Naive B cell (primary cell): ENCODE measurements at places on chromosomes 2 and 18. TPM values are rescaled to one million over a fixed set of nuclear protein-coding genes. Genes with fewer than 3 reads are reported as not detected.

DNA sequence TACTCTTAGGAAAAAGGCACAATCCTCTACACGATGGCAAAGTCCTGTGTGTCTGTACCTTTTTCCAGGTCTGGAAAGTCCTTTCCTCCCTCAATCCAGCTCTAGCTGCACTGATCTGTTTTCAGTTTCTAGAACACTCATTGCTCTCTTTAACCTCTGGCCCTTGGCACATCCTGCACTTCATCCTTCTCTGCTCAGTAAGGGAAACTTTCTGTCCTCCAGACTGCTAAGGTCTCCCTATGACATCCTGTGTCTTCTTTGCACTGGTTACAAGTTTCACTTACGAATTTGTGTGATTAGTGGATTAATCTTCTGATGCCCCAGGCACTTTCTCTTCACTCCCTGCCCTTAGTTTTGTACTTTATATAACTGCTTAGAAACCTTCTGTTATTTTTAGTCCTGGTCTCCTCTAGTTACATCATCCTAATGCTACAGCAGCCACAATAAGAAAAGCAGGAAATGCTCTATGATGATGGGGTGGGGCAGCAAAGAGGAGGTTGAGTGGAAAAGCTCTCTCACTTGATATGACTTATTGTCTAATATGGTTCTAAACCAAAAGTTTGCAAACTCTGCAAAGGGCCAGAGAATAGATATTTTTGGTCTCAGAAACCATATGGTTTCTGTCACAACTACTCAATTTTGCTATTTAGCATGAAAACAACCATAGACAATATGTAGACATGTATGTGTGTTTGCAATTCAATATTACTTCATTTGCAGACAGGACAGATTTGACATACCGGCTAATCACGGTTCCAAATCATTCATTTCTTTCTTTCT is 568.2 kb downstream of the THSD7B start:
- no peak for DNase-seq

GRCh38 chr18:73220663-73221062 is 352.9 kb upstream of the NETO1 start:
- no peak for DNase-seq

GRCh38 chr2:109448946-109449788 is 164.6 kb downstream of the SEPTIN10 start:
- DNase-seq, result no peak

GRCh38 chr2:11073251-11073650 is 82.0 kb upstream of the SLC66A3 start:
- DNase-seq, result no peak

- DNase-seq, result no peak
Measured at GRCh38 chr2:163187995-163188655, 349.6 kb upstream of the KCNH7 start.

DNA sequence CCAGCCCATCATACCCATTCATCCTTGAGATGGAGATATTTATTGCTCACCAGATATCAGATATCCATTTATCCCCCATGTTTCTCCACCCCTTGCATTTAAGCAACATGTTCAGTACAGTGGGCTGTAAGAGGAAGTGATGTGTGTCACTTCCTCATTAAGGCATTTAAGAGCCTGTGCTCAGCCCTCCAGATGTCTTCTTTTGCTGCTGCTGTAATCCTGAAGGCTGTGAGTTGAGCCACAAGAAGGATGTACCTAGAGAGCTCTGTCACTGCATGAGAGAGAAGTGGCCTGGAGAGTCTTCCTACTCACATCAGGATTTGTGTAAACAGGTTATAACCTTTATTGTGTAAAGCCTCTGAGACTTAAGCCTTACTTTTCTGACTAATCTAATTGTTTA is 151.8 kb upstream of the UNC80 start:
- peak; percentile 31 for DNase-seq

DNA sequence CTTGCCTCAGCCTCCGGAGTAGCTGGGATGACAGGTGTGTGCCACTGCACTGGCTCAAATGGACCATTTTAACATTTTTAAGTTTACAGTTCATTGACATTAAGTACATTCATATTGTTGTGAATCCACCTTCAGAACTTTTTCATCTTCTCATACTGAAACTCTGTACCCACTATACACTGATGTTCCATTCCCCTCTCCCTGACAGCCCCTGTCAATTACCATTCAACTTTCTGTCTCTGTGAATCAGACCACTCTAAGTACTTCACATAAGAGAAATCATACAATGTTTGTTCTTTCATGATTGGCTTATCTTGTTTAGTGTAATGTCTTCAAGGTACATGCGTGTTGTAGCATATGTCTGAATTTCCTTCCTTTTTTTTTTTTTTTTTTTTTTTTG is 1.9 kb upstream of the KIAA2012 start:
- DNase-seq, result no peak

- no peak for DNase-seq
Measured at GRCh38 chr2:105438104-105438929, 39.5 kb upstream of the FHL2 start.

DNA sequence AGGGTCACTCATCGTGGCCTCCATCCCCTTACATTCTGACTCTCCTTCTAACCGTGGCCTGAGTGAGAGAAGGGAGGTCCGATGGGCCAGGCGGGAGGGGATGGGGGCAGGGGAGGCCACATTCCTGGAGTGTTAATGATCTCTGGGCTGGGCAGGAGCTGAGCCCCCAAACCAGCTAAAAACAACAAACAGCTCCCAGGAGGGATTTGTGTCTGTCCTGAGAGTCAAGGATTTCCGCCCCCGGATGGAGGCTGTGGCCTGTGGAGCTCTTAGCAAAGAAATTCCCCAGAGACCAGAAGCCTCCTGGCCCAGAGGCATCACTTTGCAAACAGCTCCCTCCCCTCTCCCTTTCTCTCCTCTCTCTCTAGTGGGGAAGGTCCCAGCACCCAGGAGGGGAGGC is 23.5 kb downstream of the EMX1 start:
- DNase-seq, result no peak

- no peak for DNase-seq
Measured at GRCh38 chr2:11710632-11711353, 35.6 kb upstream of the LPIN1 start.

GRCh38 chr2:6168485-6168884 is 476.3 kb downstream of the SOX11 start:
- DNase-seq, result no peak

GRCh38 chr2:42147641-42148274 is 21.4 kb upstream of the EML4 start:
- DNase-seq, result no peak

The NAGK gene
- 105 TPM for polyA plus RNA-seq

The NIFK gene
- polyA plus RNA-seq, result 42.7 TPM

The MARCHF7 gene
- 236 TPM for polyA plus RNA-seq

The RAD51AP2 gene
- not detected for polyA plus RNA-seq

The LTBP1 gene
- polyA plus RNA-seq, result 0.92 TPM

The STPG4 gene
- polyA plus RNA-seq, result not detected

The PGAP1 gene
- polyA plus RNA-seq, result not detected

The ZNF892 gene
- polyA plus RNA-seq, result 0.58 TPM

The IL37 gene
- not detected for polyA plus RNA-seq

The OTX1 gene
- polyA plus RNA-seq, result not detected

The GRHL1 gene
- 0.11 TPM for polyA plus RNA-seq
